ENCODE measurements at places on chromosomes 1 and 21.

DNA sequence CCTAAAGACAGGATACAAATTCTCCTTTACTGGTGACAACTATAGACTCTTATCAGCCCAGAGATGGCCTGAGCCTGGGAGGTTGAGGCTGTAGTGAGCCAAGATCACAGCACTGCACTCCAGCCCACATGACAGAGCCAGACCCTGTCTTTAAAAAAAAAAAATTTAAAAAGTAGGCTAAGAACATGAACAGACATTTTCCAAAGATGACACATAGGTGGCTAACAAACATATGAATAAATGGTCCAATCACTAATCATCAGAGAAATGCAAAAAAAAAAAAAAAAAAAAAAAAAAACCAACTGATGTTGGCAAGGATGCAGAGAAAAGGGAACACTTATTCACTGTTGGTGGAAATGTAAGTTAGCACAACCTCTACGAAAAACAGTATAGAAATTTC, 65.0 kb downstream of the TOR3A start:
- DNase-seq = no peak

GRCh38 chr1:176159993-176160392, 47.1 kb downstream of the COP1 start:
- no peak for DNase-seq

GRCh38 chr1:72283307-72284083, 1.2 kb upstream of the NEGR1 start:
- DNase-seq = peak; percentile 74

DNA sequence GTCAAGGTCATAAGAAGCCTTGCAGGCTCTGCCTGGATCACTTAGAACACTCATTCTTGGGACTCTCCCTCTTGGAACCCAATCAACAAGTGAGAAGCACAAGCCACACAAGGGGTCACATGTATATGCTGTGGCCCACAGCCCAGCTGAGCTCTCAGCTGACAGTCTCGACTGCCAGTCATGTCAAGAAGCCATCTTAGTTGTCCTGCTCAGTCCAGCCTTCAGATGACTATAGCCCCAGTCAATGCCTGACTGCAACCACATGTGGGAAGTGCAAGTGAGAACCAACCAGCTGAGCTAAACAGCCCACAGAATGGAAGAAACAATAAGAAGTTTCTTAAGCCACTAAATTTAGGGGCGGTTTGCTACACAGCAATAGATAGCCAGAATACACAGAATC, 356.0 kb downstream of the KCNH1 start:
- DNase-seq = no peak

GRCh38 chr1:164515231-164515630, 43.8 kb upstream of the PBX1 start:
- no peak for DNase-seq

Measured in foreskin keratinocyte (primary cell).